T-helper 9 cell (primary cell): ENCODE measurements at places on chromosomes 6 and 20.

DNA sequence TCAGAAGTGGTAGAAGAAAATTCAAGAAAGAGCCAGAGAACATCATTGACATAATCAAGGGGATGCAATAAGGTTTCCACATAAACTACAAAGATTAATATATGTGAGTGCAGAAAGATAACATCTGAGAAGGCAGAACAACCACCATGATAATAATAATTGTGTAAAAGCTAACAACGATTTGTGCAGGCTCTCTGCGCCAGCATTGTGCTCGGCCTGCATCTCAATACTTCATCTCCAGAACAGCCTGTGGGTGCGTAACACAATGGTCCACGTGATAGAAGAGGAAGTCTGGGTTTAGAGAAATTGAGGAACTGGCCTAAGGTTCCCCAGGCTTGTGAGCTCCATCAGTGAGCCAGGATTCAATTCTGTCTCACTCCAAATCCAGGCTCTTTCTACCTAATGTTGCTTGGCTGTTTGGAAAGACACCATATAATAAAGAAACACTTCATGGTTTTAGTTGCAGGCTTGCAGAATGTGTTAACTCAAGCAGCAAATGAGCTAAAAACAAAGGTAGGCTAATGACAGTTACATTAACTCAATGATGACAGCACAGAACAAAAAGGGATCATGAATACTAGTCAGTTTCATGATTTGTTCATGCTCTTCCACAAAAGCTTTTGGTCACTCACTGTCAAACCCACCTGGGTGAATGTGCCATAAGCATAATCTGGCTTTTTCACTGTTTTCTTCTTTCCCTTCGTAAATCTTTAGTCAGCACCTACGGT, 71.2 kb downstream of the LY86 start:
- DNase-seq = no peak

GRCh38 chr6:33139596-33140206, 52.6 kb downstream of the COL11A2 start:
- no peak for DNase-seq

DNA sequence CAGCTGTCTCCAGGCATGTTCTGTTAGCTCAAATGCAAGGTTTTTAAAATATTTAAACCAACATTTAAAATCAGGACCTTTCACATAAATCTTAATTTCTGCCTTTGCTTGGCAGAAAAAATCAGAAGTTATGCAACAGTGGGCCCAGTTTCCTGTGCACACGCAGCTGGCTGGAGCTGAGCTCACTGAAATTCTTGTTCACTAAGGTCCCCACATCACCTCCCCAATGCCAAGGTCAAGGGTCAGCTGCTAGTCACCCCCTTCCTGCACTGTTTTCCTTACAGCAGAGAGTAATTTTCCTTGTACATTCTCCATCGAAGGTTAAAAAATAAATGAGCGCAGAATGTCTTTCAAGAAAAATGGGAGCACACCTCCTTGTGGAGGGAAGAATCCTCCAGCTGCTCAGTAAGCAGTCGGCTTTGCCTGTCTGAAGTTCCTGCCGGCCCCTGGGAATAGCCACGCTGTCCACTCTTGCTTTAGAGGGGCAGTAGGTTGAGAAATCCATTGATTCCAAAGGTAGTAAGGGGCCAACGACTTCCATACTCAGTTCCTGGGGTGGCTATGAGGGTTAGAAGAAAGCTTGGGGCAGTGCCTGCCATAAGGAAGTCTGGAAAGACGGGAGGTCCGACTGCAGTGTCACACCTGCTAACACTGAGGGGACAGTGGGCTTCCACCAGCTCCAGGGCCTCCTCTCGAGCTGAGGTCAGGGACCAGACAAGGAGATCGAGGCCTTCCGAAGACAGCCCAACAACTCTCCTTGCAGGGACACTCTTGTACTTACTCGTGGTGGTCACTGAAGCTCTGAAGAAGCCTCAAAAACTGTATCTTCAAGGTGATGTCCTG, 56.8 kb downstream of the MYH7B start:
- no peak for DNase-seq

- no peak for DNase-seq
Observed at GRCh38 chr20:38127920-38128528, 37.0 kb downstream of the TGM2 start.

DNA sequence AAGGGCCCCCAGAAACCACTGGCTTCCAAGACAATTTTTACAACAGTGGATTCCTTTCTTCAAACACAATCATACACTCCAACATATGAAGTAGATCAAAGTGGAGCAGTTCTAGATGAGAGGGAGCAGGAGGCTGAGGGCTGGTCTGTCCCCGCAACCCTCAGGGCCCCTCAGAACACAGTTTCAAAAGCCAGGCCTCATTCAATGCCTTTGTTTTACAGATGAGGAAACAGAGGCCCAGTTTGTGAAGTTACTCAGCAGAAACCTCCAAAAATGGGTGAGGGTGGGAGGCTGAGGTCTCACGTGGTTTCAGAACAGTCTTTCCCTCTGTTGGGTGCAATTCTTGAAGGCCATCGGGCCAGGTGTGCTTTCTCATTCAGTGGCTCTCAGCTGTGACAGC, 134.9 kb downstream of the SCML4 start:
- DNase-seq = no peak

DNA sequence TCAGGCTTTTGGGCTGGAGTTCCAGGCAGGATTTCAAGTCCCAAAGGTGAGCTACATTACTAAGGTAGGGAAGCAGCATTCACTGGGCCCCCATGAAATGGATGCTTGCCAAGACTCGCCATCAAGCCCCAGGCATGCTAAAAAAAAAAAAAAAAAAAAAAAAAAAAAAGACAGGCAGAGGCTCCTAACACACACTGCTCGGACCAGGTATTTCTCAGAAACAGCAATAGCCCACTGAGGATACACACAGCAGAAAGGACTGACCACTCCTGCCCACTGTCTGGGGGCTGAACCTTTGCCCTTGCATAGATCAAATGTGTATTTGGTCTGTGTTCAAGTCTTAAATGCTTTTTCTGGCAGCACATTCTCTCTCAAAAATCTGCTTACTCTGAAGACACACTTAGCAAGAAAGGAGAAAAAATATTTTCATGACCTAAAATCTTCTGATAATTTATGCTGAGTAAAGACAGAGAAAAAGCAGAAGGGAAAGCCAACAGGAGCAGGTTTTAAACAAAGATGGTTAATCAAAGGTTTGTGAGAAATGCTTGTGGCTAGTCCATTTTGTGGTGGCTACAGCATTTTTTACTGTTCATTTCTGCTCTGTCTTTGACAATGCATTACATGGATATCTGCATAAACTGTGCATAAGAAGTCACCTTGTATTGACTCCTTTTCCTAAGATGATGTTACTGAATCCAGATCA, 37.9 kb upstream of the BEND6 start:
- DNase-seq = no peak

DNA sequence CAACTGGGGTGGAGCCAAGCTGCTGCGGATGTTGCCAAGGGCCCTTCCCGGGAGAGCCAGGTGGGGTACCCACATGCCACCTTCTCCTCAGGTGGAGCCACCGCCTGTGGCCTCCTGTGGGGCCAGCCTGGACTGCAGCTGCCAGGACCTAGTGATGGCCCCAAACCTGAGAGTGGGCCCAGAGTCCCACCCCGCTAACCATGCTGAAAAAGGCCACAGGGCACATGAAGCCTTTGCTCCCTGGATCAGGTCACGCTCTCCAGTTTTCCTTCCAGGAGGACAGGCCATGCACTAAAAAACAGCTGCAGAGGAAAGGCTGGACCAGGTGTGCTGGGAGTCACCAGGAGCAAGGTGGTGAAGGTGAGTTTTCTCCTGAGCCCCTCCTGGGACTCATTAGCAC, 73.9 kb upstream of the SLC22A16 start:
- DNase-seq = no peak

- DNase-seq = no peak
Observed at GRCh38 chr6:6699741-6700367, 111.3 kb downstream of the LY86 start.

DNA sequence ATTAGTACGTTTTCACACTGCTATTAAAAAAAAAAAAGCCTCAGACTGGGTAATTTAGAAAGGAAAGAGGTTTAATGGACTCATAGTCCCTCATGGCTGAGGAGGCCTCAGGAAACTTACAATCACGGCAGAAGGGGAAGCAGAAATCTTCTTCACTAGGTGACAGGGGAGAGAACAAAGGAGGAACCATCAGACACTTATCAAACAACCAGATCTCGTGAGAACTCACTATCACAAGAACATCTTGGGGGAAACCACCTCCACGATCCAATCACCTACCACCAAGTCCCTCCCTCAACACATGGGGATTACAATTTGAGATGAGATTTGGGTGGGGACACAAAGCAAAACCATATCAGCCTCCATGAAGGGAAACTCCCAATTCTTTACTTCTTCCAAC, 85.2 kb upstream of the MAFB start:
- DNase-seq = no peak

DNA sequence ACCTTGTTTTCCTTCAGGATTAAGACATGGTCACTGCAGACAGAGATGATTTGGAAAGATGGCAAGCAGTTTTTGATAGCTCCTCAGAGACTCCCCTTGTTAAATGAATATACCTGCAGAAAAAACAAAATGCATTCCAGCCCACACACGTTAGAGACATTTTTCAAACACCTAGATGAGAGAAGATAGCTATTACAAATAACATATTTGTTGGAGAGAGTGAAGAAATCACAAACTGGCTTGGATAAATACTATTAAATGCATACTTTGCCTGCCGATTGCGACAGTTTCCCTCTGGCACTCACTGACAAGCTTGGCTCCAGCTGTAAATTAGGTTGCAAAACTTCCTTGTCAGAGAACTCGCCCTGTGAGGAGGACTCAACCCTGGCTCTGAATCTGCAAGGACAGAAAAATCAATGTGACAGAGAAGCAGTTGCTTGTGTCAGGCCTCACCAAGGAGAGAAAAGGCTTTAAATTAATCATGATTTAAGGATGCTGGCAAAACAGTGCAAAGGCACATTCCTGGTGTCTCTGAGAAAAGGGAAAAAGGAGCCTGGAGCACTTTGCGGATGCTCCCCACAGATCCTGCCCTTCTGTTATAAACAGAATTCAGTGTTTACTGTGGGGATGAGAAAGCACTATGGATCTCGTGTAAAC, 423.7 kb upstream of the MARCKS start:
- DNase-seq = no peak

DNA sequence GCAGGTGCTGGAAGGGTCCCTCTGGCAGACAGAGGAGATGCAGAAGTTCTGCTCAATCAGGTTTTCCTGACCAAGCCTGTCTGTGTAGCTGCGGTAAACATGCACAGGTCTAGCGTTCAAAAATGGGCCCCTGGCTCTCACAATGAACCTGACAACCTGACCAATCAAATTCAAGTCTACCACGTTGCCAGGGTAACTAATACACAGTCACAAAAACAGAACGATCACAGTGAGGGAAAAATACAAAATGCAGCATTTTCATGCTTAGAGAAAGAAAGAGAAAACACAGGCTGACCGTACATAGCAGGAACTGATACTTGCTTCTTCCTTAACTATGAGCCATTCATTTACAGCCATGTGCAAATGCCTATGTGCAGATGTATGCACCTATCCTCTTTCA, 353.1 kb upstream of the TSHZ2 start:
- DNase-seq = no peak

GRCh38 chr6:149190224-149190831, 127.2 kb upstream of the TAB2 start:
- no peak for DNase-seq

- DNase-seq = no peak
Observed at GRCh38 chr6:2803731-2804429, 37.8 kb downstream of the SERPINB1 start.

- no peak for DNase-seq
Observed at GRCh38 chr6:144397141-144397540, 112.0 kb downstream of the UTRN start.

GRCh38 chr6:118679327-118679901, 28.0 kb upstream of the CEP85L start:
- DNase-seq = no peak

GRCh38 chr6:117555262-117555849, 47.0 kb downstream of the GOPC start:
- DNase-seq = no peak

GRCh38 chr6:38436726-38437465, 202.8 kb downstream of the BTBD9 start:
- DNase-seq = no peak

DNA sequence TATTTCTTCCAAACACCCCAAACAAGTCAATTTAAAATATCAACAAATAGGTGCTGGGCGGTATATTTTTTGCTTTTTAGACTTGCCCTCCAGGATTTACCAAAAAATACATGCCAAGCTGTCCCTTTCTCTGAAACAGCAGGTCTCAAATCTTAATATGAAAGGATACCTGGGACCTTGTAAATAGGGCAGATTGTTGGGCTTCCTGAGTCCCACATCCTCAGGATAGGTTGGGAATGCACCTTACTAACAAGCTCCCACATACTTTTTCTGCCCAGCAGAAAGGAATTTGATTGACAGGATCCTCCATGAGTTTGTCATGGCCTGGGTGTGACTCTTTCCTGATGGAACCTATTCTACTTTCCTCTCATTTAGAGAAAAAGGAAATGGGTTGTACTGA, 4.9 kb upstream of the SLC24A3 start:
- DNase-seq = no peak

DNA sequence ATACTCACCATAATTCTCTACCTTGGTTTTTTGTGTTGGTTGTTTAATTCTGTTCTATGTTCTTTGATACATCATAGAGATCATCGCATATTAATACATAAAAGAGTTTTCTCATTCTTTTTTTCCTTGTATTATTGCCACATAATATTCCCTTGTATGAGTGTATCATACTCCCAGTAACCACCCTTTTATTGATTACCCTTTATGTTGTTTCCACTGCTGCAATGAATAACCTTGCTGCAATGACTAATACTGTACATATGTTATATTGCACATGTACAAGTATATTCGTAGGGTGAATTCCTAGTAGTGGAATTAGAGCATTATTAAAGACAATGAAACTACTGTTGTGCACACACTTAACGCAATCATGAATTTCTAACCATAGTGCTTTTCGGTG, 9.1 kb upstream of the SF3B5 start:
- DNase-seq = no peak

- DNase-seq = no peak
Observed at GRCh38 chr20:48659858-48660257, 167.9 kb downstream of the PREX1 start.

GRCh38 chr6:60952500-60952899, 1333.5 kb downstream of the KHDRBS2 start:
- DNase-seq = no peak
